ENCODE measurements at places on chromosomes 11 and 22. TPM values are rescaled to one million over a fixed set of nuclear protein-coding genes. Genes with fewer than 3 reads are reported as not detected.

- ATAC-seq = no peak
Measured at GRCh38 chr11:16226245-16226644, 130.1 kb downstream of the SOX6 start.

DNA sequence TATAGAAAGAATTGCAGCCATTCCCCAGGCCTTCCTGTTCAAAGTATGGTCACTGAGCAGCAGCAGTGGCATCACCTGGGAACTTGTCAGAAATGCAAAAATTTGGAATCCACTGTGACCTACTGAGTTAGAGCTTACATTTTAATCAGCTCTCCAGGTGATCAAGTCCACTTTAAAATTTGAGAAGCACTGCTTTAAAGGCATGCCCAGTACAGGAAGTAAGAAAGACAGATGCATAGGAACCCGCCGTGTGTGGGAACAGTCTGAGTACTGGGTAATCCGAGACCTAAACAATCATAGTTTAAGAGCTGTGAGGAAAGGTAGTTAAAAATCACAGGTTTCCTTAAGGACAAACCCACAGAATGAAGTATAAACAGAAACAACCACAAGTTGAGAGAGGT, 462.4 kb downstream of the RAB38 start:
- no peak for ATAC-seq

DNA sequence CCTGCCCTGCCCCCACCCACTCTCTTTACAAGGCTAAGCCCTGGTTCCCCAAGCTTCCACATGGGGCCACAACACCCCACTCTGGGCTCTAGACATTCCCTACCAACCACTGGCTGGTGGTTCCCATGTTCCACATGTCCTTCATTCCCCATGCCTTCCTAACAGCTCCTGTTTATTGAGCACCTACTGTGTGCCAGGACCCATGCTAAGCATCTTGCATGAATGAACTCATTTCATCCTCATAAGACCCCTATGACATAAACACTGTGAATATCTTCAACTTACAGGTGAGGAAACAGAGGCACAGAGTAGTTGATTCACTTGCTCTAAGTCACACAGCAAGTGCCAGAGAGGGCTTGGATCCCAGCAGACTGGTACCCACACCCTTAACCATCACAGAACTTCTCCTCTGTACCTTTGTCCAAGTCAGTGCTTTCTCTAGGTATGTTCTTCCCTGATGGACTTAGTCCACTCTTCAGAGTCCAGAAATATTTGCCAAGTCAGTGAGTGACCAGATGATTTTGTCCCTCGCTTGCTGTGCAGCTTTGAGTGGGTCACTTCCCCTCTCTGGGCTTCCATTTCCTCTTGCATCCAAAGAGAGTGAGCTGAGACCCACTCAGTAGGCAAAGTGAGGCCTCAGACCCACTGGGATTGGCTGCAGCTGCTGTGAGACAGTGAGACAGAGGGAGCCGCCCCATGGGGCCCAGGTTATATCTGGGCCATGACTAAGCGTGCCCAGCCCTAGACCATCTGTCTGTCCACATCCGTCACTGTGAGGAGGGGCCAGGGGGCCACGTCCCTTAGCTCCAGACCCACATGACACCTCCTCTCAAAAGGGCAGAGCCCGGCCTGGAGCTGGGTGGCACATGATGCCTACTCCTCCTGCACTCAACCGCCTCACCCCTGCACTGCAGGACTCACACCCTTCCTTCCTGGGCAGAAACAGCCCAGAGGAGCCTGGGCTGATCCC, 132.4 kb downstream of the MN1 start:
- no peak for ATAC-seq

DNA sequence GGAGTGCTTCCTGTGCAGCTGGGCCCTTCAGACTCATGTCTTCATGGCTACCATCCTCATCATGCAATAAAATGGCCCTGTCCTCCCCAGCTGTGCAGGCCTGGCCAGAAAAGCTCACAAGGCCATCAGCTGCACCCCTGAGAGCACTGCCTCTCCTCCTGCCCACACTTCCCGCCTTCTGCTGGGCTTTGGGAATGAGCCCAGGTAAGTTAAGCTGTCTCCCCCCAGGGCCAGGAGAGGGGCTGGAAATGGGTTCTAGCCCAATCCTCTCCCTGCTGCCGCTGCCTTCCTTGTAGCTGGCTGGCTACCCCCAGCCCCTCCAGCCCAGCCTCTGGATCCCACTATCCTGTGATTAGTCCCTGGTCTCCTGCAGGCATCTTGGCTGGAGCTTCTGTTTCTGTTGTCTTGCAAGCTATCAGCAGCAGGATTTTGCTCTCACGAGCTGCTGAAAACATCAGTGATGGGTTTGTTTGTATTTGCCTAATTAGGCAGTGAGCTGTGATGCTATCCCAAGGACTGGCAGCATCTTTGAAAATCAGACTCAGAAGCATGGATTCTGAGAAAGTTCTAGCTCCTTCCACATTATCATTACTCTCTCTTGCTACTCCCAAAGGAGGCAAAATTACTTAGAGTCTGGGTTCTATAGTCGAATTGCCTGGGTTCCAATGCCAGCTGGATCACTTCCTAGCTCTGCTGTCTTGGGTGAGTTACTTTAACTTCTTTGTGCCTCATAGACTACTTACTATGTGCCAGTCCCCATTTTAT, 168.1 kb downstream of the ST3GAL4 start:
- ATAC-seq = no peak

DNA sequence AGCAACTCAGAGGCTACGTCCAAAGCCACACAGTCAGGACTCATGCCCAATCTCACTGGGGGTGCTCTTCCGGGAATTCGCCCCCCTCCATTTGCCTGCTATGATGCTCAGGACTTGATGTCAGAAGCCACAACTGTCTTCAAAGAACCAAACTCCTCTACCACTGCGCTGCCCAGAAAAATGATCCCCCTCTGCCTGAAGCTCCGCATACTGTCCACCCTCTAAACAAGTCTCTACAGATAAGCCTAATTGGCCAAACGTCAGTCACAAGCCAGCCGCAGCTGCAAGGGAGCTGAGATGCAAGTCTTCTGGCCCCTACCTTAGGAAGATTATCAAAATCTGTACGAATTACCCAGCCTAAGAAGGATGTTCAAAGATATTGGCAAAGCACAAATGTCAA, 294.6 kb downstream of the BUD13 start:
- no peak for ATAC-seq

Gene CELSR1
- total RNA-seq = 0.32 TPM

All from activated T-helper 17 cell treated with anti-CD3 and anti-CD28 coated beads, Interleukin-2, amount 50 U/mL, for 72 hours (primary cell).